ENCODE measurements at places on chromosomes 4 and X. TPM values are rescaled to one million over a fixed set of nuclear protein-coding genes. Genes with fewer than 3 reads are reported as not detected.

DNA sequence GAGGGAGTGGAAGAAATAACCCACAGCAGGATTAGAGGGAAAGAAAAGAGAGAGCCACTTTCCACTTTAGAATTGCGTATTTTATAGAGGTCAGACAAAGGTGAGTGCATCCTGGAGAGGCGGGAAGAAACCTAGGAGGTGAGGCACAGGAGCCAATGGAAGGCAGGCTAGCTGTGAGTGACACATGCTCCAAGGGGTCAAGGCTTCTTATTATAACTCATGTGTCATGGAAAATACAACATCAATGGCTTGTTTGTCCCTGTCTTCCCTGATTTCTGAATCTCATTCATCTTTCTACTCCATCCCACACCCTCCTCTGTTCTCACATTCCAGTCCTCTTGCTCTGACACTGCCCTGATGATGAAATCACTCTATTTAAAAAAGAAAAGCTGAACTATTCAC is 14.4 kb downstream of the ANXA3 start:
- no peak for DNase-seq

DNA sequence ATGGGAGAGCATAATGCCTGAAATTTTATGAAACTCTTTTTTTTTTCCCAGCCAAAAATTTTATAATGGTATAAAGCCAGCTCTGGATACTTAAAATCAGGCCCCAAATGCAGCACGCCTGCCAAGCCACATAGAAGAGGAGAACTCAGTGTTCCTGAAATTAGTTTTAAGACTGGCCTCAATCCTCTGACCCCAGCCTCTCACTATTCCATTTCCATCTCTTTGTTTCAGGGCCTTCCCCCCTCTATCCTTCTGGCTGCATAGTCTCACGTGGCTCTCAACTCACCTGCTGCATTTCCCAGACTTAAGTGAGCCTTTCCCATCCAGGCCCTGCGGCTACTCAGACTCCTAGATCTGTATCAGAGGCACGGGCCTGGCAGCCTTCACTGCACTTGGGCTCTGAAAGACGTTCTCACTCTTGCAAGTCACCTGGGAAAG is 5.2 kb upstream of the CBR4 start:
- no peak for DNase-seq

Gene CSAG2
- not detected for total RNA-seq

Gene TMPRSS11E
- not detected for total RNA-seq

GRCh38 chr4:151646322-151646721 is 114.5 kb downstream of the GATB start:
- DNase-seq = no peak

- DNase-seq = peak; percentile 79
Measured at GRCh38 chr4:120921456-120922380, 808 bp downstream of the PRDM5 start.

DNA sequence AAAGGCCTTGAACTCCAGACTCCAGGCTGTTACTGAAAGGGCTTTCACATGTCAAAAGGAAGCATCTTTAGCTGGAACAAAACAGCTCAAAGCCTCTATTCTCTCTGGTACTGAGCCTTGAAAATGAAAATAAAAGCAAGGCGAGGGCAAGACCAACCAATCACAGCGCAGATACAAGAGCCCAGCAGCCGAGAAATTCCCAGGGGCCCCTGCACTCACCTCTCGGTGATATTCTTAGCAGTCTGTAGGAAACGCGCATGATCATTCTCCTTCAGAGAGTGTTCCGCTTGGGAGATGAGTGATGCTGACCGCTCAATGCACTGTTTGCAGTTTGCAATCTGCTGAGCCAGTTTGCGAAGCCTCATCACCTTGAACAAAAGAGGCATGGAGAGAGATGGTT is 138.1 kb downstream of the MID1 start:
- DNase-seq = no peak

Gene NXF2B
- total RNA-seq = not detected

GRCh38 chr4:75099321-75099720 is 166.4 kb downstream of the PARM1 start:
- no peak for DNase-seq

Gene ODAPH
- total RNA-seq = not detected

DNA sequence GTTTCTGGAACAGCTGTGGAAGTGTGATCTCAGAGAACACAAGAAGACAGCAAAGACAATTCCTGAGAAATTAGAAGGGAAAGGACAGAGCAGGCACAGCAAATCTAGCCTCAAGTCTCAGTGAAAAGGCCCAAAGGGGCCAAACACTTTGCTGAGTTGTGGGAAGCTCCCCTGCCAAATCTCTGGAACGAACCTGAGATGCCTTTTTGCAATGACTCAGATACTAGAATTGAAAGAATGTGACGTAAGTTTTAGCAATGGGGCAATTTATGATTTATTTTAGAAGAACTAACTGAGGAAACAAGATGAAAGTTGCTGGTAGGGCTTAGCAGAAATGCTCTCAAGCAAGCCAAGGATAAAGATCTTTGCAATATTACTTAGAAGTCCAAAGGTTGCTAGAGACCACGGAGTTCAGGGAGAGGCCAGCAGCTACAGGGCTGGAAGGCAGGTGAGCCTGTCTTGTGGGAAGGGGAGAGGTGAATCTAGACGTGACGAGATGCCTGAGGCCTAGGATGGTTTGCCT is 92.8 kb downstream of the AMELX start:
- peak; percentile 49 for DNase-seq

DNA sequence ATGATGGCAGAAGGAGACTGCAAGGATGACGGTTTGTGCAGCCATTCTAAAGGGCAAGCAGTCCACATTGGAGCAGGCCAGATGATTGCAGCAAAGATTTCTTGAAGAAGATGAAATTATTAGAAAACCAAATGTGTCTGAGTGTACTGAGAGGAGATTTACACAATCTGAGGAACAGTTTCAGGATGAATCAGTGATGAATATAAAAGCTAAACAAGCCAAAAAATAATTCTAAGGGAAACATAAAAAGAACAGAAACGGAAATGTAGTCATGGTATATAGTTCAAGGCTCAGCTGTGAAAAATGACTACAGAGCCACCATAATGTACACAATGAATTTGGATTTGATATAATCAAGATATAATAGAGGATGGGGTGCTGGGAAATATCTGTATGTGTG is 168.5 kb downstream of the PDGFC start:
- no peak for DNase-seq

- no peak for DNase-seq
Measured at GRCh38 chrX:118755633-118756032, 28.2 kb downstream of the IL13RA1 start.

Gene GAGE12E
- not detected for total RNA-seq

Gene XPNPEP2
- not detected for total RNA-seq

Gene PNMA3
- total RNA-seq = not detected

Gene SLC30A9
- total RNA-seq = 16.3 TPM

Gene YIPF7
- total RNA-seq = not detected

Gene BEX2
- total RNA-seq = not detected

DNA sequence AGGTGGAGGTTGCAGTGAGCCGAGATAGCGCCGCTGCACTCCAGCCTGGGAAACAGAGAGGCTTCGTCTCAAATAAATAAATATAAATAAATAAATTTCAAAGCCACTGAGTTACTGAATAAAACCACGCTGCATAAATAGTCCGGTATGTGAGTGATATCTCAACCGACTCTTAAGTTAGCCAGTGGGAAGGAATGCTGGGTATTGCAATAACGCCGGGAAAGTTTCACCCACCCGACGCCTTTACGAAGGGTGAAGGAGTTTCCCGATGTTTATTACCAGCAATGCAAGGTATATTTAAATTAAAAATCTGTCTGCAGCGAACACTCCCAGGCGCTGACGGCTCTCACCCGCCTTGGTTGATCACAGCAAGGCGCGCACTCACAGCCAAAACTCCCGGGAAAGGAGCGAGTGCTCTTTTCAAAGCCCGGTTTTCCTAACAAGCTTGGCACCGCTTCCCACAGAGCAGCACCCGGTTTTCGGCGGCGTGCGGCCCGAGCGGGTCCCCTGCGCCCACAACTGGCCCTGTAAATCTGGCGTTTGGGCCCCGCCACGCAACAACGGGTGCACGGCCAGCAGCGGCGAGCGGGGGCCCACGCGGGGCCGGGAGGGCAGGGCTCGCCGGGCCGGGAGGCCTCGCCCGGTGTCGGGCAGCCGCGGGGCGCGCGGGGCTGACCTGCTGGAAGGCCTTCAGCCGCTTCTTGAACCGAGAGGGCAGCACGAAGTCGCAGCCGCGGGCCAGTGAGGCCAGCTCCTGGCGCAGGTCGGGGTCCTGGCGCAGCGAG is 13.7 kb downstream of the PPP2R3B start:
- no peak for DNase-seq

Gene LNX1
- total RNA-seq = 7.4 TPM

Gene USP11
- 16.0 TPM for total RNA-seq

DNA sequence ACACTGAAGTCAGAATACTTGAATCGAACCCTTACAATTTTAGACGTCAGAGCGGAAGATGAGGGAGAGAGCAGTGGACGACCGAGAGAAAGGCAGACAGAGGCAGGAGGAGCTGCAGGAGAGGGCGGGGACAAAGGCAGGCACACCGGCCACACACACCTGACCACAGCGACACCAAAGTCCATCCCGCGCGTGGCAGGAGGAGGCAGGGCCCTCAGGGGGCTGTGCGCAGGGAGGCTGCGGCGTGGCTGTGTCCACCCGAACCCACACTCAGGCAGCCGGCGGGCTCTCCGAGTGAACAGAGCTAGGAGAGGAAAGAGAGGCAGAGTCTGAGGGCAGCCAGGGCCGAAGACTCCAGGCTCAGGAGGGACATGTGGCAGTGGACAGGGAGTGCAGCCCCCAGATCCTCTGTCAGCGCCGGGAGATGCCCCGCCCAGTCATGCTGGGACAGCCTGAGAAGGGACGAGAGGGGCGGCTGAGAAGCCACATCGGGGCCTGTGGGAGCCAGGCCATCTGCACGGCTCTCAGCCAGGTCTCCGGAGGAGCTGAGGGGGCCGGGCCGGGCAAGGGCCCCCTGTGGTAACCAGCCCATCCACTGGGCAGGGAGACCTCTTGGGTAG is 20.1 kb downstream of the GAK start:
- no peak for DNase-seq

DNA sequence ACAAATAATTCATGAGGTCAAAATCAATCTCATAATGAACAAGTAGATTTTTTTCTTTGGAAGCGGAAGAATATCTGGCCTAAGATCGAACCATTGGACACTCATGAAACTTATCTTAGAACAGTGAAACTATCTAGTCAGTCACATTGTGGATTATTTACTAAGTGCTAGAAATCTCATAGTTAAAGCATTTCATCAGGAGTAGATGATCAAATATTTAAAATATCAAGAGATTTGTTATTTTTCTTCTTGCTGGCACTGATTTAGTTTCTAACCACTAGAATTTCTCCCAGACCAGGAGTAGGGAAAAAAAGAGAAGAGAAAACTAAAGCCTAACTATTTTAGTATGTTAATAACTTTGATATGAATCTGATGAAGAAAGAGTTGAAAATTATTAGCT is 105.5 kb downstream of the SHROOM3 start:
- DNase-seq = no peak

DNA sequence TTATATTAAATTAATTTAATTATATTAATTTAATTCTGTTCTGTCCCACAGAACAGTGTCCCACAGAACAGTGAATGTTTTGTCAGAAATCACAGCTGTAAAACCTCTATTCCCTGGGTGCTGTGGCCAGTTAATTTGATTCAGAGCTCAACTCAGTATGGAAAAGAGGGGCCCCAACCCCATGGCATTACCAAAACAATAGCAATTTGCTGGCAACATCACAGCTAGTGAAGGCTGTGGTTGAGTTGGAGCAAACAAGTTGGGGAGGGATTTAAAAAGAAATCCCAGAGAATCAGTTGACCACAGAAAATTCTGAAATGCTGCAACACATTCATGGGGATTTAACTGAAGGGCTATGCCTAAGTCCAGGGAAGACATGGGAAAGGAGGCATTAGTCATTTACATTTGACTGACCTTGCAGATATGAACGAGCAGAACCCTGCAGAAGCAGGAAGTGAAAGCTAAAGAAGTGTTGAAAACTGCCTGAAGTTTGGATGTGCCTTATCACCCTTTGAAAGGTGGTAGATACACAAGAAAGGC is 30.1 kb downstream of the PDHA2 start:
- DNase-seq = no peak

- peak; percentile 45 for DNase-seq
Measured at GRCh38 chr4:160510928-160511327, 1408.0 kb downstream of the RAPGEF2 start.

GRCh38 chr4:98222306-98222705 is 38.9 kb upstream of the RAP1GDS1 start:
- no peak for DNase-seq

- no peak for DNase-seq
Measured at GRCh38 chr4:11416071-11416766, 12.5 kb downstream of the HS3ST1 start.

DNA sequence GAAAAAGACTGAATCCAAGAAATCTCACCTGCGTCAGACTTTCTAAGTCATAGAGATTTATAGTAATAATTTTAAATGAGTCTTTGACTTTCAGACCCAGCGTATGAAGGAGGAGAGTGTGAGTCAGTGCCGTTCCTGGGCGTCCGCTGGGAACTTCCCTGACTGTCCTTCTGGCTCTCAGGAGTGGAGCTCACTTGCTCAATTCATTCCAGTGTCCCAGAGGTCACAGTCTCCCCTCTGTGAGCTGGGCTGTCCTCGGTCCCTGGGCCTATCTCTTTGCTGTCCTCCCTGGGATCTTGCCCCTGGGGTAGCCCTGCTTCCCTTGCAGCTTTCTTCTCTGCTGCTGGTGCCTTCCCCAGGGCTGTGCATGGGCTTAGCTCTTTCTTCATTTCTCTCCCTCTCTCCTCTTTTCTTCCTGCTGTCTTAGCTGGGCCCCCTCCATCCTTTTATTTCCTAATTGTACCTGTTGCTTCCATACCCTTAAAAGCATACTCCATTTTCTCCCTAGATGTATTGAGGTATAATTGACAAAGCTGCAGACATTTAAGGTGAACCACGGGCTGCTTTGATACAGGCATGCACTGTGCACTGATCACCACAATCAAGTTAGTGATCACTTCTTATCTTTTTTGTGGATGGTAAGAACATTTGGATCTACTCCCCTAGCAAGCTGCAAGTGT is 11.6 kb downstream of the SORBS2 start:
- no peak for DNase-seq

Gene TRPC3
- total RNA-seq = not detected

GRCh38 chr4:153114771-153115321 is 89.4 kb upstream of the TRIM2 start:
- DNase-seq = peak; percentile 81

DNA sequence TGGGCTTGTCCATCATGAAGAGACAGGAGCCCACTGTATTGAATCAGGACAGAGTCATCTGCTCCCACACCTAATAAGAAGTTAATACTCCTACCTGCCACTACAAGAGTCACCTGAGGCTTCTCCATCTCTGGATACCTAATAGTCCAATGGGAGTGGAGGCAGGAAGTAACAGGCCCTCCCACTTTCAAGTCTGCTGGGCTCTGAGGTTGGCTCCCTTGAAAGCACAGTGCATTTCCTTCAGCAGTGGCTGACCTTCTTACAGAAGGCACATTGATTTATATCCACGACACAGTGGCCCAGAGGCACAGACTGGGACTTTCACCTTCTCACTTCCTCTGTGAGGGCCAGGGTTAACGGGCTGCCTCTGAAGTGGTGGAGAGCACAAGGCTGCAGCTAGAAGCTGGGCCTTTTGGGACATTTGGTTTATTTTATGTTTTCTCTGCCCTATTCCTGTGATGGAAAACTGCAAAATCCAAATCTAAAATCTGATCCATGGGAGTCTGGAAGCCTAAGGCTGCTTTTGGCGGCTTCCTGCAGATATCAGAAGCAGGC is 38.1 kb downstream of the FRG2 start:
- DNase-seq = no peak

Gene IL21
- total RNA-seq = not detected

Gene TEX11
- total RNA-seq = not detected

Measured in MG63 (cell line).